ENCODE measurements at places on chromosomes 12 and 14.

- no peak for DNase-seq
These were observed 692.3 kb downstream of the C12orf50 start for GRCh38 chr12:87336814-87337336.

- DNase-seq, result no peak
These were observed 96.8 kb upstream of the NTF3 start for GRCh38 chr12:5335069-5335468.

DNA sequence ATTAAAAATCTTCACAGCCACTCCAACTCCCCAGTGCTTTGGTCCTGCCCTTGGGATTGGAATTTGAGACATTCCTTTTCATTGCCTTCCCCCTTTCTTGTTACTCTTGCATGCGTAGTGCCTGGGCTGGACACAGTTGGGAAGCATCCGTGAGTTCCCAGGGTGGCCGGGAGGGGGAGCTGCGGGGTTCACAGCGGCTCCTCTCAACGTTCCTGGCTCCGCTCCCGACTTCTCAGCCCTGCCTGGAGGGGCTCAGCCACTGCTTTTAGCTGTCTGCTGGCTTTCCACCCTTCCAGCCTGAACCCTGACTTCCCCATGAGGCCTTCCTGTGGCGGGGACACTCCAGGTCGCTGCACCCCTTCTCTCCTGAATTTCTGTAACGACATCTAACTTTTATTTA is 3.2 kb downstream of the TEX52 start:
- no peak for DNase-seq

- no peak for DNase-seq
These were observed 14.4 kb downstream of the PCNX1 start for GRCh38 chr14:70921669-70922068.

- DNase-seq, result no peak
These were observed 53.5 kb downstream of the CKAP4 start for GRCh38 chr12:106194351-106194750.

- DNase-seq, result no peak
These were observed 17.9 kb upstream of the P2RX7 start for GRCh38 chr12:121114806-121115205.

DNA sequence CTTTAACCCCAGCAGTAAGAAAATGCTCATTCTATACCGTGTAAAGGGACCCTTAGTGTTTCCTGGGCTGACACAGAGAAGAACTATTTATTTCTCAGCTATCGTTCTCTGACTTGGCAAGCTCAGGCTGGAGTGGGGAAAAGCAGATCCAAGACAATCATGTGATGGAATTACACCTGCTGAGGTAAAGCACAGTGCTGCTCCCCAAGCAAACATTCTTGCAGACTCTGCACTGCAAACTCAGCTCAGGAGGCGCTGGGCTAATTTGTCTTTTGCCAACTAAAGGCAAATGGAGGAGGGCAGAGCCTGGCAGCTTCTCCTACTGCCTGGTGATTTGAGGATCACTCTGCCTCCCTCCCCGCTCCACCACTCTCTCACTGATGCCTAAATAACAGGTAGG is 57.8 kb upstream of the FUT8 start:
- DNase-seq, result no peak

DNA sequence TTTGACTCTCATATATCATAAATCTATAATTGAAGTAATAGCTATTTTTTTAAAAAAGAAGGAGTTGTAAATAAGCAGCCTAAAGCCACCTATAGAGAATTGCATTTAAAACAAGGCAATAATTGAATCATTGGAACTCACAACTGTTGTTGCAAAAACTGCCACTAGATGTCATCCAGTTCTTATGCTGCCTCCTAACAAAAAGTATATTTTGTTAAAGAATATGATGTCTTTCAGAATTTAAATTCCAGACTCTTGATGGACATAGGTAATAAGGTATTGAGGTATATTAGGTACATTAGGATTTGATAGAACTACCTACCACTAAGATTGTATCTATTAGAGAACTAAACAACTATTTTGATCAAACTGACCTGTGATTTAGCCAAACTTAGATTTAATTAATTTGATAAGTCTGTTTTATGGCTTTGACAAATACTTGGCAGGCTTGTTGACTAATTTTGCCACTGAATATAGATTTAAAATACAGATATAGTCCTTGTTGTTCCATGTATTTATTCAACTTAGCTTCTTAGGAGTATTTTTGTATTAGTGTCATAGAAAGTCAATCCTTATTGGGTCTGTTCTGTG is 401.4 kb downstream of the RPL10L start:
- no peak for DNase-seq

DNA sequence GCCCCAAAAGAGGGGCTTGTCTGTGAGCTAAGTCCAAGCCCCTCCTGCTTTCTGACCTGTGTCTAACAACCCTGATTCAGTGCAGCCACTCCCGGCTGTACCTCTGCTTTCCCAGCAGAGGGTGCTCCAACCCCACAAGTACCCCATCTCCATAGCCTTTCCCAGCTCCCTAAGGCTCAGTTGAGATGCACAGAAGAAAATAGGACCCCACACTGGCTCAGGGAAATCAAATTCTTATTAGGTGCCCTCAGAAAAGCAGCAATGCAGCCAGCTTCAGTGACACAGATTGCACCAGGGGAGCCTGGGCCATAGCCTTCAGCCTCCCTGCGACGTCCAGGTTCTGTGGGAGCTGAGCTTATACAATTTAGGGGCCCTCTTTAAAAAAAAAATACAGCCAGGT is 49.9 kb downstream of the LRRC74A start:
- DNase-seq, result no peak

GRCh38 chr12:19192710-19193109 is 63.2 kb downstream of the PLEKHA5 start:
- no peak for DNase-seq

GRCh38 chr14:55349565-55349964 is 62.1 kb downstream of the ATG14 start:
- DNase-seq, result no peak

GRCh38 chr14:67515386-67516079 is 17.6 kb upstream of the PLEKHH1 start:
- DNase-seq, result no peak

DNA sequence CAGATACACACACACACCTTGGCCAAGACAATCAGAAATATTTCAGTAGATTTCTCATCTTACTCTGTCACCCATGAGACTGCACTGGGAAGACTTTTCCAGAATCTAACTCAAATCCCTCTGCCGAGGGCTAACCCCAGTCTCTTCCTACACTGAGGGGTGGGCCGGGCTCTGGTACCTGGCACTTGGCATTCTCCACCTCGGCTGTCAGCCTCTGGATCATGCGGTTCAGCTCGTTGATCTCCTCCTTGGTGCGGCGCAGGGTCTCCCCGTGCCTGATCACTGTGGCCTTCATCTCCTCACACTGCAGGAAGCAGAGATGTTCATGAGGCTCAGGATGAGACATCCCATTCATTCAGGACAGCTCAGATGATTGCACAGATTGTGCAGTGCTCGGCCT is 4.9 kb downstream of the KRT83 start:
- DNase-seq, result no peak

GRCh38 chr12:82883394-82884355 is 197.0 kb downstream of the TMTC2 start:
- no peak for DNase-seq

- DNase-seq, result no peak
These were observed 17.3 kb upstream of the RIN3 start for GRCh38 chr14:92496191-92496857.

All from esophagus squamous epithelium (tissue), 5 donors.